ENCODE measurements at places on chromosomes 4 and X.

DNA sequence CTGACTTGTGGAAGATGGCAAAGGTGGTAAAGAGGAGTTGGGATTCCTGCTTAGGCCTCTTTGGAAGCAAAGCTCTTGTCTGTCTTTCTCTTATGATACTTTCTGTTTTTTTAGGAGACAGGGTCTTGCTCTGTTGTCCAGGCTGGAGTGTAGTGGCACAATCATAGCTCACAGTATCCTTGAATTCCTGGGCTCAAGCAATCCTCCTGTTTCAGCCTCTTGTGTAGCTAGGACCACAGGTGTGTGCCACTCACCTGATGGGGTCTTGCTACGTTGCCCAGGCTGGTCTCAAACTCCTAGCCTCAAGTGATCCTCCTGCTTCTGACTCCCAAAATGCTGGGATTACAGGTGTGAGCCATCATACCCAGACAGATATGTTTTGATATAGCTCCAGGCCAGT, 19.3 kb upstream of the IGFBP7 start:
- DNase-seq, result no peak

- DNase-seq, result no peak
Measured at GRCh38 chrX:9693307-9694001, 72.2 kb downstream of the GPR143 start.

DNA sequence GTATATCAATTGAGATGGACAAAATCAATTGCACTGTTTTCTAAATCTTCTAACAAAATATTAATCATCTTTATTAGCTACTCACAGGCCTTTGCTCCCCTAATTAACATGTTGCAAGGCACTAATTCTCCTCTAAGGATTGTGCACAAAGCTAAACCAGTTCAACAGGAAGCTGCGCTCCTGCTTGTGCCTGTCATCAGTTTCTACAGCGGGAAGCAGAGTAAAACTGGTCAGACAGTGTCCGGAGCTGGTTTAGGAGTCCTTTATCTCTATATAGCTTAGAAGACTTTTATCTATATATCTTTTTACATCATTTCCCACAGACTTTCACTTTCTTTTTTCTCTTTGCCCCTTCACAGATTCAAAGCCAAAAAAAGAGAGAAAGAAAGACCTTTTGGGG, 79.1 kb downstream of the ELOVL6 start:
- no peak for DNase-seq

DNA sequence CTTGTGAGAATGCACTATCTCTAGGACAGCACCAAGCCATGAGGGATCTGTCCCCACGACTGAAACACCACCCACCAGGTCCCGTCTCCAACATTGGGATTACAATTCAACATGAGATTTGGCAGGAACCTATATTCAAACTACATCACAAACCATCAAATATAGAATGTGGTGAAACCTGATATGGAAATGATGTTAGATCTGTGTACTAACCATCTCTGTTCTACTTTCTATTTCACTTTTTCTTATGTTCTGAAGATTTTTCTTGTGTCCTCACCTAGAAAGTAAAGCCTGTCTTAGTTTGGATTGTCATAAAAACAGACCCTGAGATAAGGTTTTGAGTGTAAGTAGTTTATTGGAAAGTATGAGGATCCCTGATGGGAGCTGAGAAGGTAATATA, 37.8 kb upstream of the TACR3 start:
- no peak for DNase-seq

DNA sequence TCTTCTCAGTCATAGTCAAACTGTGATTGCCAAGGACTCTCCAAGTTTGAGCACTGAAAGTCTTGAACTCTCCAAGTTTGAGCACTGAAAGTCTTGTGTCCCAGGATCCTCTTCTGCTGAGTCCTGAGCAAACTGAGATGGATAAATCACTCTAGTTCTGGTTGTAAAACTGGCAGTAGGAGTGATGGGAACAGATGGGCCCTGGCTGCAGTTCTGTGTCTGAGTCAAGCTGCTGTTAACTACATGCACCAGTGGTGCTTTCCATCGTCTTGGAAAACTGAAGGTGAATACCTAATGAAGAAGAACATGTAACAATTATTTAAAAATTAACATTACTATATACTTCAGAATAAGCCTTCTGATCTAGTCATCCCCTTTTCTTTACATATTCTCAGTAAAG, 27.6 kb upstream of the KCNIP4 start:
- no peak for DNase-seq

- DNase-seq, result no peak
Measured at GRCh38 chrX:41664908-41665307, 23.9 kb upstream of the GPR34 start.

DNA sequence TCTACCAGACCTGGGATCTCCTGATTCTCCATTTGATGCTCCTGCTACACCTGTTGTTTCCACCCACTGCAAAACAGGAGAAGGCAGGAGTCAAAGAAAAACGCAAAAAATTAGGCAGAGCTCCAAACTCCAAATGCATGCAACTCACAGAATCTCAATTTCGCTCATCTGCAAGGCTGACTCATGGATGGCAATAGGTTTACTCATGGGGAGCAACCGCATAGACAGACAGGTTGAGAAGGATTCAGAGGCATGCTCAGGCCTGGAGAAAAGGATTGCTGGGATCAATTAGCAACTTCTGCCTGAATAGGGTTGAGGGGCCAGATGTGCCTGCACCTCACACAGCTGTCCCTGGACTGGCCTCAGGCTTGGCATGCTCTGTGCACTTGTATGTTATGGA, 231.0 kb downstream of the LDB2 start:
- DNase-seq, result no peak

GRCh38 chrX:21700275-21700674, 42.1 kb upstream of the KLHL34 start:
- no peak for DNase-seq

DNA sequence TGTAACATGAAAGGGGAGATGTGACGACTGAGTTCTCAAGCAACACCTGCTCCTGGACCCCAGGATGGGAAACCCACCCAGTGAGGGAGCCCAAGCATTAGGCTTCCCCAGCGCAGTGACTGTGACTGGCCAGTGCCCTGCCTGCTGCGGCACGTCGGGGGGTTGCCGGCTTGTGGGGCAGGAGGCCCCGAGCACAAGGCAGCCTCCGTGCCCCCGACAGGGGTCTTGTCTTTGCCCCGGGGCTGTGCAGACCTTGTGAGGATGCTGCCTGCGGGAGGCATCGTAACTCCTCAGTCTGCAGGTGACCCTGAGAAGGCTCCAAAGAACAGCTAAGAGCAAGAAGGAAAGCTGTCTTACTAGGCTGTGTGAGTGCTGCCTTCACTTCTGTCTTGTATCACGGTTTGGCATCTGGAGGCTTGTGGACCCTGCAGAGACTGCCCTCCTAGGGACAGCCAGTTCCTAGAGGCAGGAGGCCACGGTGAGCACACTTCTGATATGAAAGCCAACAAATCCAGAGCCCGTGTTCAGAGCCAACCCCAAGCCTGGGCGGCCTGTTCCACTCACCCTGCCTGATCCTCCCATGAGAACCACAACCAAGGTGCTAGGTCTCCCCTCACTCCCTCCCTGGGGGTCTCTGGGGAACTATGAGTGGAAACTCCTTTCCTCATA, 47.7 kb downstream of the FGFRL1 start:
- DNase-seq, result no peak

DNA sequence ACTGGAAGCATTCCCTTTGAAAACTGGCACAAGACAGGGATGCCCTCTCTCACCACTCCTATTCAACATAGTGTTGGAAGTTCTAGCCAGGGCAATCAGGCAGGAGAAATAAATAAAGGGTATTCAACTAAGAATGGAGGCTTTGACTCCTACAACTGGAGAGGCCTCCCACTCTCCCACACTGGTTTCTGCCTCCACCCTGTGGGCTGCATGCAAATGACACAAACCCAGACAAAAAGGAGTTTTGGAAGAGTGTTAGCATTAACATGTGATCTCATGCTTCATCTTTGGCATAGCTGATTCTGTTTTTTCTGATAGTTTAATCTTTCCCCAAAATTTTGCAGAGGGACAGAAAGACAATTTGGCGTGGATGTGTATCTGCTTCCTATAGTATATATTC, 80.8 kb upstream of the IQCM start:
- no peak for DNase-seq

- DNase-seq, result no peak
Measured at GRCh38 chr4:123327346-123327745, 69.2 kb upstream of the SPRY1 start.

DNA sequence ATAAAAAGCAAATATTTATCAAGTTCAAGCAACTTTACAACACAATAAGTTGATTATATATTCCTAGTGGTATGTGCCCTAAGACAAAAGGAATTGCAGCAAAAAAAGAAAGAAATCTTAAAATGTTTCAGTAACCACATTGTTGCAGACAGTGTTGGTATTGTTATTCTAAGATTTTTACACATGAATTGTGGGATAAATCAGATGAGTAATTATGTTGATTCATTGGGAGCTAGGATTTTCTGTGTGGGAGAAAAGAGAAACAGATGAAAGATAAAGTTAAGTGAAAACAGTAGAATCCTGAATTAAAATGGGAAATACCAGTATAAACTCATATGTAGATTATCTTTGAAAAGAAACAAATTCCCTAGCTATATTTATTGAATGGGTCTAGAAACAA, 362.4 kb downstream of the PPP3CA start:
- DNase-seq, result no peak

DNA sequence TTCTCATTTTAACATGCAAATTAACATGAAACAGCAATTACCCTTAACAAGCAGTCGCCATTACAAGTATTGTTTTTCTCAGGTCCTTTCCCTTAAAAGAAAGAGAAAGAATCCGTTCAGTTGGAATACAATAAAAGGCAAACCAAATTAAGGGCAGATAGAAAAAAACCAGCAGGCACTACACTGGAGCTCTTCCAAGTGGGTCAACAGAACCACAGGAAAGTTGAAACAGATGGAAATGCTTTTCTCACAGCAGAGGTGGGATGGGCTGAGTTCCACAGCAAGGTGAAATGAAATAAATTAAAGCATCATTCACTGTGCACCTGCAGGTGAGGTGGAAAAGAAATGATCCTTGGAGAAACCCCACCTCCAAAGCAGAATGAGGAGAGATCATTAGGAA, 102.6 kb downstream of the APBB2 start:
- DNase-seq, result no peak

- DNase-seq, result no peak
Measured at GRCh38 chrX:137051978-137052642, 18.3 kb upstream of the GPR101 start.

DNA sequence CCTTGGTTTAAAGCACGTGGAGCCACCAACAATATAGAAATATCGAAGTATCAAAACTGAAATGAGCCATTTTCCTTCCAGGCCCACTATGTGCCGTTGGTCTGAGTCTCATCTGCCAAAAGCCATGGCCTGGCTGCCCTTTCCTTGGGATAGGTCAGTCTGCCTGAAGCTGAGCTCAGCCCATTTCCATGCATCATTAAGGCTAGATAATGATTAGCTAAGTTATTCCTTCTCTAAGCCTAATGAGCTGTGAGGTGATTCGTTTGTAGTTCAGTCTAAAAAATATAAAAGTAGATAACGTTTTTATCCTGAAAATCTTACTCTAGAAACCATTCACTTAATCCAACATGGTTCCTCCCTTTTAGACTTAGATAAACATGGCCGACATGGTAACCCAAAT, 936.2 kb upstream of the LCORL start:
- DNase-seq, result no peak

DNA sequence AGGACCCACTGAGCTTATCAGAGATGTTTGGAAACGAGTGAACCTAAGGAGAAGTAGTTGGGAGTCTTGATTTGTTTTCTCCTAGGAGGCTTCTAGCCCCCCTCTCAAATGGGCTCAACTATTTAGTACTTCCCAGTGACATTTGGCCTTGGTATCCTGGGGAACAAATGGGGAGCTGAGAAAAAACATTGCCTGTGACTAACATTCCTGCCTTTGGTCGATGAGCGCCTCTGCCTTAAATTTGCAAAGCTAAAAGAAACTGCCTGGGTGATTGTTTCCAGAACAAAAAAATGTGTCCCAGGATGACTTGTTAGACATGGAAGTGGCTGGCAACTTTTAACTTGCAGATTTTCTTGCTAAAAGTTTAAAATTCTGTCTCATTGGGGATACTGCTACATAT, 58.8 kb upstream of the IGFBP7 start:
- no peak for DNase-seq

GRCh38 chr4:2846172-2846571, 2.5 kb downstream of the ADD1 start:
- no peak for DNase-seq

DNA sequence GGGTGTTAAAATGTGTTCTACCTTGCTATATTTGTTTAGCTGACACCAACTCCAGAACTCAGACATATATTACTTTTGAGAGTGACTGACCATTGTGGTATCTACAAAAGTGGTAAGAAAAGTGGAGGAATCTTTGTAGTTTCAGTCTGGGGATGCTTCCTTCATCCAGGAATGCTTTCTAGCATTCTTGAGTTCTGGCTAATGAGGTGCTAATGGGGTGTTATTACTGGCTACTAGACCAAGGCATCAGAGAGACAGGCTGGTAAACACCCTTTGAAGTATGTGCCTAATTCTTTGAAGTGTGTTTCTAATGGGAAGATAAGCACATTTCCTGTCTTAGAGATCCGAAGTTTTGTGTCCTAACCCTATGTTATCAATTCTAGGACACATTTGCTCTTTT, 310.4 kb downstream of the SPRY1 start:
- no peak for DNase-seq

- DNase-seq, result no peak
Measured at GRCh38 chr4:127364397-127364796, 268.4 kb upstream of the INTU start.

DNA sequence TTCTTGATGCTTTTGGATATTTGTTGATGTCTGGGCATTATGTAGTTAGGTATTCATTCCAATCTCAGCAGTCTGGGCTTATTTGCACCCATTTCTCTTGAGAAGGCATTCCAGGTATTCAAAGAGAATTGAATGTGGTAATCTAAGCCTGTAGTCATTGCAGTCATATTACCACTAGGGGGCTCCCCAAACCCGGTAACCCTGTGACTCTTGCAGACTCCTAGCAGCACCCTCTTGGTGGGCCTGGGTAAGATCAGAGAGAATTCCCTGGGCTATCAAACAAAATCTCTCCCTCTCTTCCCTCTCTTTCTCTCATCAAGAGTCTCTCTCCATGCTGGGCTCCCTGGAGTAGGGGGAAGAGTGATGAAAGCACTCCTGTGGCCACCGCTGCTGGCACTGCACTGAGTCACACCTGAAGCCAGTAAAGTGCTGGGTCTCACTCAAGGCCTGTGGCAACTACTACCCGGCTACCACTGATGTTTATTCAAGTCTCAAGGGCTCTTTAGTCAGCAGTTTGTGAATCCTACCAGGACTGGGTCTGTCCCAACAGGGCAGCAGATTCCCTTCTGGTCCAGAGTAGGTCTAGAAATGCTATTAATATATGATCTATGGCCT, 187.7 kb upstream of the NUDT10 start:
- no peak for DNase-seq

GRCh38 chrX:39654952-39655351, 442.8 kb downstream of the BCOR start:
- DNase-seq, result no peak

DNA sequence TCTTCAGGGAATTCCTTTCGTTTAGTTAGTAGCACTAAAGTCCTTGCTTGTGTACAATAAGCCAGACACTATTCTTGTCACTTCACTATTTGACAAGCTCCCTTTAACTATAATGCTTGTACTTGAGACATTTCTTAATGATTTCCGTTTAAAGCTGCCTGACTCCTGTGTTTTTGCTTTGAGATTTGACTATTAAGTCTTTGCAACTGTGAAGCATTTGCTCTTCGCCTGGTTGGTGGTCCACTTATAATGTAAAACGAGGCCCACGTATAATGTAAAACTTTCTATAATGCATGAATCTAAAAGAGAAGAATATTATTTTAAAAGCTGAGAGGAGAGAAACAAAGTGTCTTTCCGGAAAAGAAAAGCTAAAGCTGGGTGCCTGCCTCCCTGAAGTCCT, 204.1 kb upstream of the FAM47C start:
- no peak for DNase-seq
